ENCODE measurements at places on chromosomes 4 and X.

- no peak for DNase-seq
These were observed 239.3 kb downstream of the GRIA2 start for GRCh38 chr4:157459785-157460184.

- no peak for DNase-seq
These were observed 116.0 kb upstream of the ETNPPL start for GRCh38 chr4:108878806-108879205.

DNA sequence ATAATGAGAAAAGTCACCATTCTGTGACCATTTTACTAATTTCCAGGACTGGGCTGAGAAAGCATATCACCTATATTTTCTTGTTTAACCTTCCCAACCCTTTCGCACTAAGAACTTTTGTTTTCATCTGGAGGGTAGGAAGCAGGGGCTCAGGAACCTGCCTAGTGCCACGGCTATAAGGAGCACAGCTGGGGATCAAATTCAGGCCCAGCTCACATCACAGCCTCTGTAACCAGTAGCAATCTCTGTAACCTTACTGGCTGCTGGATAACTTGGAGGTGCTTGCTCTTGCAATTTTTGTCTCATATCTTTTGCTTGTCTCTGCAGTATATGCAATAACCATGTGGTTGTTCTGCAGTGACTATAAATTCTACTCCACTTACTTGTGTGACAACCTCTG, 76.7 kb upstream of the PLAC1 start:
- DNase-seq: no peak

GRCh38 chrX:40573763-40574162, 7.0 kb upstream of the ATP6AP2 start:
- DNase-seq: peak; percentile 42

DNA sequence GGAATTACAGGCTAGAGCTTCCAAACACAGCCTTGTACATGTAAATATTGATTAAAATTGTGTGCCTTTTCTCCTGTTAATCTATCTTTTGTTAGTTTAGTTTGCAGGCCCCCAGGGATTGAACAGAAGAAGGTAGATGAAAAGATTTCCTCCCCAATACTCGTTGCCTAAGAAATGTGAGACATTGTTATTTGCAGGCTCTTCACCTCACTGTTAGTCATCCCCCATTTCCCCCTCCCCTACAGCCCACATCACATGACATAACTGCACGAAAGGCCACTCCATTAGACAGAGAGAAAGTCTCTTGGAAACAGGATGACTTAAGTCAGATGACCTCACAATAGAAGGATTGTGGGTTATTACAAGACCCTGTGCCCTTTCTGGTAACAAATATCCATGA, 13.3 kb upstream of the MID1 start:
- no peak for DNase-seq

GRCh38 chrX:56468441-56468840, 95.0 kb upstream of the UBQLN2 start:
- DNase-seq: no peak

- no peak for DNase-seq
These were observed 6.0 kb downstream of the GNPDA2 start for GRCh38 chr4:44720371-44720770.

GRCh38 chr4:150063128-150063527, 15.1 kb upstream of the DCLK2 start:
- DNase-seq: no peak

DNA sequence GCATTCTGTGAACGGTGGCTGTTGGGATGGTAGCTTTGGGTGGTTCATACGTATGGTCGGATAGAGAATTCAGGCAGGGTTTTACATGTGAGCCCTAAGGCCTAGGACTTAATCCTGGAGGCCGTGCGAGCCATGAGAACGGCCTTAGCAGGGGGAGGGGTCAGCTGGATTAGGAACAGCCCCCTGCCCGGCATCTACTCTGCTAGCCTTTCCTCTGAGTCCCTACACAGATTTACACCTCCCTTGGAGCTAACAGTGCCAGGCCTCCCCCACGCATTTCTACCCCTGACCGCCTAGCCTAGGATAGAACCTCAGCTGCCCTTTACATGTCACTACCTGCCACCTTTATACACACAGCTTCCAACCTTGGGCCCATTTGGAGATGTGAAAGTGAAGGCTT, 7.1 kb downstream of the PRAF2 start:
- DNase-seq: no peak

- no peak for DNase-seq
These were observed 11.5 kb upstream of the CHST7 start for GRCh38 chrX:46561824-46562657.

- DNase-seq: no peak
These were observed 131.8 kb downstream of the OR13H1 start for GRCh38 chrX:131675596-131676194.

DNA sequence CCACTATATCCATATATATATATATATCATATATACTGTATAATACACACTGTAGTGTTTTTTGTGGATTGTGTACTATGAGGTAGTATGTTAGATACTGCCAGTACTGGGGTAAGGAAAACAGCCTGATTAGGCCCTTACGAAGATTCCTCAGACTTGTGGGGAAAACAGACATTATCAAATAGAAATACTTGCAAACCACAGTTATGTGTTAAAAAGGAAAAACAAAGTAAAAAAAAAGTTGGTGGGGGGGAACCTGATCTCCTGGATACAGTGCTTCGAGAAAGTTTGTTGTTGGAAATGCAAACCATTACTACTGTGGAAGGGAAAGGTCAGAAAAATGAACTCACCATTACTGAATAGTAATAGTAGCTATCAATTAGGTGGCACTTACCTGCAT, 53.0 kb downstream of the PKD2 start:
- no peak for DNase-seq

GRCh38 chr4:42904986-42905385, 12.5 kb downstream of the GRXCR1 start:
- no peak for DNase-seq

GRCh38 chr4:145614233-145614610, 5.0 kb upstream of the MMAA start:
- no peak for DNase-seq

DNA sequence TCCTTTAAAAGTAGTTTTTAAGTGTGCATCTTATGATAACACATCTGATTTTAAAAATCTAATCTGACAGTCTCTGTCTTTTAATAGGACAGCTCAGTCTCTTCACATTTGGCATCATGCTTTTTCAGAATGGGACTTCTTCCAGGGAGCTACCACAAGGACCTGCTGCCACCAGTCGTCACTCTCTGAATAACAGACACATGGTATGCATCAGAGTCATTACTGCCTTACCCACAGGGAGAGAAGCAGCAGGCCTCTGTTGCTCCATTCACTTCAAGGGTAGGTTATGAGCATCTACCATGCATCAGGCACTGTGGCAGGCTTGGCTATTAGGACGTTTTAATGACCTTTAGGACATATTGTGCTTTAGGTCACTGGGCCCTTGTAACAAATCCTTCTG, 50.0 kb upstream of the AFAP1 start:
- no peak for DNase-seq

DNA sequence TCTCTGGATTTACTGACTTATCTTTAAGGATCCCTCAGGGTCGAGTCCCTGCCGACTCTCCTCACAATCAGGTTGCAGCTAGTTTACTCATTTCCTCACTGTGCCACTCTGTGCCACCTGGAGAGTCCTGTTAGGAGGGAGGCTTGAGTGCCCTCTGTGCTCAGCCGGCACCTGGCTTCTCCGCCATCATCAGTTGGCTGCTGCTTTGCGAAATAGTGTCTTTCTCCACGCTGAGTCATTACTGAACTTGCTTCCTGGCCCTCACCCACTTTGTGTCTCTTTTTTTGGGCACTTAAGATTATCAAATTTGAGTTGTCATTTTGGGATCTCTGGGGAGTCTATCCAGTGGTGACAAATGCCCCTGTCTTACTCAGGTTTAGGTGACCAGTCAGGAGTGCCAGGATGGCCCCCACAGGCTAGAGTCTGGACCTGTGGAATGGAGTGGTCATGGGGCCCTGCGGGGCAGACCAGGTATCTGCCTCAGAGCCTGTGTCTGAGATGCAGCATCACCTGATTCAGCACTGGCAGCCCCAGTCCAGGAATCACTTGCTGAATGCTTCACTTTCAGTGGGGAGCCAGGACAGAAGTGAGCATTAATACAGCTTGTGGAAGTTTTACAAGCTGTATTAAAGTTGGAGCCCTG, 37.7 kb downstream of the JADE1 start:
- no peak for DNase-seq

DNA sequence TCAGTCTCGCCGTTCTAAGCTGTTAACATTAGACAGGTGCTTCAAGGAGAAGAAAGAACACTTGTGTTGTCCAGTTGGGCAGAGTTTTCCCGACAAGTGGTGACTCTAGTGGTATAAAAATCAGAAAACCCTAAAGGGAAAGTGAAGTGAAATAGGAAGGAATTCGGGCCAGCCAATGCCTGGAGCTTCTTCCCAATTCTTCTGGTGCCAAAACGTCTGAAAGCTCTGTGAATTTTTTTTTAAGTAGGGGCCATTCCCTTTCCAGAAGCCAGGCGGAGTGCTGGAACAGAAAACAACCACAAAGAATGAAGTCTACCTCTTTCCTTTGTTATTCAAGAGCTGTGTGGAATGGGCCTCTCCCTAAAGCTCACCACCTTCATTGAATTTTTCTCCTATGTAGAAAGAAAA, 43.1 kb upstream of the PPARGC1A start:
- DNase-seq: no peak

GRCh38 chr4:47287735-47288134, 175.8 kb downstream of the COMMD8 start:
- no peak for DNase-seq

DNA sequence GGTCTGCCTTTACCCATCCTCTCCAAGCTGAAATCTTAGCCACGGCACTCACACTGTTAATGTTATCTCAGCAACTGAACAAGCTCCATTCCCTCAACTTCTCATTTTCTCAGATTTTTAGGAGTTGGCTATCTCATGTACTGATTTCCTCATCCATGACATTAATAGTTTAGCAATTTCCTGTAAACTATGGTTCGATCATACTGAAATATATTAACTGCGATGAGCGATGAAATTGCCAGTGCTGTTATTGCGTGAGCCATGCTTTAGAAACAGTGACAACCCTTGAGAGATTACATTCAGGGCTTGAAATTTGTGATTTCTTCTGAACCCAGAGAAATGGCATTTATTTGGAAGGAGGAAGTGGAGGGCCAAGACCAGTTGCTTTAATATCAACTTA, 223.7 kb downstream of the GPAT3 start:
- DNase-seq: no peak

- DNase-seq: no peak
These were observed 135.5 kb downstream of the PALLD start for GRCh38 chr4:168632301-168632725.

DNA sequence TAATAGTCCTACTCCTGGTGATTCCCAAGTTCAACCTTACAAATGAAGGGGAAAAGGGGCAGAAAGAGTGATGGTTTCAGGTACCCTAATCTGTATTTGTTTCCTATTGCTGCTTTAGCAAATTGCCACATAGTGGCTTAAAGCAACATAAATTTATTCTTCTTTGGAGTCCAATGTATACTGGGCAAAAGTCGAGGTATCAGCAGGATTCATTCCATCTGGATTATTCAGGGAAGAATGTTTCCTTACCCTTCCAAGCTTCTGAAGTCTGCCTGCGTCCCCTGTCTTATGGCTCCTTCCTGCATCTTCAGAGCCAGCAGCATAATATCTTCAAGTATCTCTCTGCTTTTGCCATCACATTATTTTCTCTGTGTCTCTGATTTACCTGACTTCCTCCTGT, 10.3 kb upstream of the BST1 start:
- DNase-seq: no peak

GRCh38 chr4:185424905-185425646, 688 bp downstream of the UFSP2 start:
- DNase-seq: no peak

GRCh38 chr4:124372916-124373315, 339.6 kb downstream of the ANKRD50 start:
- no peak for DNase-seq

GRCh38 chr4:147724468-147725201, 7.3 kb upstream of the ARHGAP10 start:
- DNase-seq: no peak

GRCh38 chrX:16828124-16828908, 41.8 kb downstream of the RBBP7 start:
- DNase-seq: no peak

DNA sequence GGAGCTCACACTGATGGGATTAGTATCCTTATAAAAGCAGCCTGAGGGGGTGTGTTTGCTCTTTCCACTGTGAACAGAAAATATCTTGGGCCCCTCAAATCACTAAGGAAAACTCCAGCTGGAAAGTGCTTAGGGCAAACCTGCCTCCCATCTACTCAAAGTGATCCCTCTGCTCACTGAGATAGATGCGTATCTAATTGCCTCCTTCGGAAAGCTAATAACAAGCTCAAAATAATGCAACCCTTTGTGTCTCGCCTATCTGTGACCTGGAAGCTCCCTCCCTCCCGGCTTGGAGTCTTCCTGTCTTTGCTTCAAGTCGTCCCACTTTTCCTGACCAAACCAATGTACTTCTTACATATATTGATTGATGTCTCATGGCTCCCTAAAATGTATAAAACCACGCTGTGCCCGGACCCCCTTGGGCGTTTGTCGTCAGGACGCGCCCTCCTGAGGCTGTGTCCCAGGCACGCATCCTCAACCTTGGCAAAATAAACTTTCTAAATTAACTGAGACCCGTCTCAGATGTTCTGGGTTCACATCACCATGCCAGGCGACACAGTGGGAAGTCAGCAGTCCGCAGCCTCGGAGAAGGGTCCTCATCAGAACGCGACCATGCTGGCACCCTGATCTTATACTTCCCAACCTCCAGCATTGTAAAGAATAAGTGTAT, 34.1 kb upstream of the SORCS2 start:
- DNase-seq: no peak

Measured in CD4-positive, alpha-beta memory T cell (primary cell).